ENCODE measurements at places on chromosomes 1 and 21.

GRCh38 chr1:178867670-178868069 lies 3.2 kb downstream of the ANGPTL1 start:
- no peak for DNase-seq

DNA sequence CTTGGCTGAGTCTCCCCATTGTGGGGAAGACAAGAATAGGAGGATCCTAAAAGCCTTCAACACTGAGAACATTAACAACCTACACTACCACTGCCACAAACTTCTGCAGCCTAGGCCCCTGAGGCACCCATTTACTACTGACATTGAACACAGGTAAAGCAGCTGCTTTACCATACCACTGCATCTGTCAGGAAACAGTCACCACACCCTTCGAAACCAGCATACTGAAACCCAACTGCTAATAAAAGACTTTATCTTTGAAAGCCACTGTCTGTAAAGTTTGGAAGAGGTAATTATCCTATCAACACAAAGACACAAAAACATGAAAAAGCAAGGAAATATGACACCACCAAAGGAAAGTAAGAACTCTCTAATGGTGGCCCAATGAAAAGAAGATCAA lies 7.4 kb downstream of the IFNAR1 start:
- DNase-seq = no peak

GRCh38 chr1:44713321-44713781 lies 17.6 kb downstream of the RNU5D-1 start:
- DNase-seq = no peak

GRCh38 chr1:222124602-222125001 lies 382.7 kb upstream of the DUSP10 start:
- no peak for DNase-seq

GRCh38 chr21:17476006-17476405 lies 36.8 kb upstream of the CXADR start:
- peak; percentile 78 for DNase-seq

GRCh38 chr1:68278221-68278620 lies 45.9 kb upstream of the WLS start:
- DNase-seq = no peak

GRCh38 chr21:39504230-39504629 lies 52.5 kb downstream of the SH3BGR start:
- no peak for DNase-seq
